ENCODE measurements at places on chromosomes 4 and X.

- DNase-seq = no peak
Observed at GRCh38 chr4:159222043-159222552, 119.2 kb downstream of the RAPGEF2 start.

- DNase-seq = no peak
Observed at GRCh38 chrX:16592194-16592770, 57.7 kb upstream of the S100G start.

DNA sequence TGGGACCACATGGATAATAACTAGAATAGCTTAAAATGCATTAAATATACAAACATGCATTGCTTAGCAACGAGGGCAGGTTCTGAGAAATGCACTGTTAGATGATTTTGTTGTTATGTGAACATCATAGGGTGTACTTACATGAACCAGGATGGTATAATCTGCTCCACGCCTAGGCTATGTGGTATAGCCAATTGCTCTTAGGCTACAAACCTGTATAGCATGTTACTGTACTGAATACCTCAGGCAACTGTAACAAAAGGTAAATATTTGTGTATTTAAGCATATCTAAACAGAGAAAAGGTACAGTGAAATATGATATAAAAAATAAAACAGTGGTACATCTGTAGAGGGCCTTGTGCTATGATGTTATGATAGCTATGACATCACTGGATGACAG is 169.2 kb upstream of the IL15 start:
- no peak for DNase-seq

GRCh38 chr4:73281396-73281795 is 22.8 kb upstream of the ANKRD17 start:
- no peak for DNase-seq

DNA sequence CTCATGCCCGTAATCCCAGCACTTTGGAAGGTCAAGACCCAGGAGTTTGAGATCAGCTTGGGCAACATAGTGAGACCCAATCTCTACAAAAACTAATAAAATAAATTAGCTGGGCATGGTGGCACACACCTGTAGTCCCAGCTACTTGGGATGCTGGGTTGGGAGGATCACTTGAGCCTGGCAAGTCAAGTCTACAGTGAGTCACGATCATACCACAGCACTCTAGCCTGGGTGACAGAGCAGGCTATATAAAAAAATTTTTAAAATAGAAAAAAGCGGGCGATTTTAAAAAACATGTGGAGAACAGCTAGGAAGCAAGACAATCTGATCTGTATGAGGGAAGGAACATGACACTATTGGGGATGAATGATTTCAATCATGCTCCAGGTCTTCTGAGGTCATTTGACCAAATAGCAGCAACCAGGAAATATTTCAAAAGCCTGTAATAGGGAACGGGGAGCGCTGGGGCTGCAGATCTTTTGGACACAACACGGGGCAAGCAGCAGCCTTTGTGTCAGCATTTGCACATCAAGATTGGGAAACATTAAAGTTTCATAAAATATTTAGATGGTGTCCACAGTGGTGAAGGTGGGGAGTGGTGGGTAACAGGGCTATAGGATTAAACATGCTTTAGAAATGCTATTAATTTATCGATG is 48.3 kb upstream of the GUCY1A1 start:
- DNase-seq = no peak

DNA sequence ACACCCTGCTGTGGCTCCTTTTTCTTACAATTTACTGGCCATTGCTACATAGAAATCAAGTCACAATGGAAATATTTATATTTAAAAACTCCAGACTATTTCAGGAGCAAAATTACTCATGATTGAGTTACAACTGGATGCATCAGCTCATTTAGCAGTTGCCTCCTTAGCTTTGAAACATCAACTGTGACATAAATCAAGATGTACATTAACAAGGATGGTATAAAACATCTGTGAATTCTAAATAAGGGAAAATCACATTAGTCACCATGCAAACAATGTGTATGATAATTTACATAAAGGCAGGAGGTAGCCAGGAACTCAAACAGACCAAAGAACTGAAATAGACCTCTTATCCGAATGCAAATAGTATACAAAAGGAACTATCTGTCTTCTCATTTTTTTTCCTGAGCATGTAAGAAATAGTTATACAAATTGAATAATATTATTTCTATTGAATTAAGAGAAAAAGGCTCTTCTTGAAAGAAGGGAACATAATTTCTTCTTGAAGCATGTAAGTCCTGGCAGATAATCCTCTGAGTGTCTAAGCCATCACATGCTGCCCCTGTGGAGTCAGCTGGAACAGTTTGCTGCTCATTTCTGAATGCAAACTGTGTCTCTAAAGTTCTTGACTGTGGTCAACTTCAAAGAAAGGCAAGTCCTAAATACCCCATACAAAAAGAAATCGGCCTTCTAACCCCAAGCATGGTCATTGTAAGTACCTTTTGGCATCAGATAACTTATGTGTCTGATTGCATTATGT is 151.2 kb downstream of the NAA11 start:
- DNase-seq = no peak

DNA sequence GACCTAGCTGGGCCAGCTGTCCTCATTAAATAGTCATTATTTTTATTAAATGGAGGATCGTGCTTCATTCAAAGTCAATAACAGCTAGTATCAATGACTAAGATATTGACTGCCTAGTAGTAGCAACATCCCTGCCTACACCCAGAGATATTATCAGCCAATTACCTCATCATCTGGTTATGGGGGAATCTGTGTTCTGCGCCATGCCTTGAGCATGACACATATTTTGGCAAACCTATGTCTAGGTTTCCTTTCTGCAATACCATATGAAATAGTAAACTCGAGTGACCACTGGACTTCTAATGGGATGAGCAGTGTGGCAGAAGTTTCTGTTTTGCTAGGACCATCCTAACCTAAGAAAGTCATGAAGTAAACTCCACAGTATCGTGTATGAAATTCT is 50.0 kb upstream of the AADAT start:
- no peak for DNase-seq

DNA sequence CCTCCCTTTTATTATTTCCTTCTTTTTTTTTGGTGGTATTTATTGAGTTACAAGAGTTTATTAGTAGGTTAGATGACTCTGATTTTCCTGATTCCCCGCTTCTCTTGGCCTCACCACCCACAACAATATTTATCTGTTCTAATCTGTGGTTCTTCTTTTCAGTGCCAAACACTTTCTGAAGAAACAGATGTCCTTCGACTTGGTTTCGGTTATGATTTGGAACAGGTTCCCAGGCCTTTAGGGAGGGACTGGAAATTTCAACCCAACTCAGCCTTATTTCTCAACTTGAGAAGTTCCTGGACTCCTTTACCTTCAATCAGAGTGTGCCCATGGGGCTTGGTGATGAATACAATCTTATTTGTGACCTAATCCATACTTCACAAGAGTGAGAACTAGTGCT is 108.1 kb downstream of the UCHL1 start:
- DNase-seq = no peak

GRCh38 chr4:170497112-170497511 is 407.4 kb upstream of the AADAT start:
- DNase-seq = no peak

GRCh38 chr4:168528131-168528949 is 31.5 kb downstream of the PALLD start:
- no peak for DNase-seq

DNA sequence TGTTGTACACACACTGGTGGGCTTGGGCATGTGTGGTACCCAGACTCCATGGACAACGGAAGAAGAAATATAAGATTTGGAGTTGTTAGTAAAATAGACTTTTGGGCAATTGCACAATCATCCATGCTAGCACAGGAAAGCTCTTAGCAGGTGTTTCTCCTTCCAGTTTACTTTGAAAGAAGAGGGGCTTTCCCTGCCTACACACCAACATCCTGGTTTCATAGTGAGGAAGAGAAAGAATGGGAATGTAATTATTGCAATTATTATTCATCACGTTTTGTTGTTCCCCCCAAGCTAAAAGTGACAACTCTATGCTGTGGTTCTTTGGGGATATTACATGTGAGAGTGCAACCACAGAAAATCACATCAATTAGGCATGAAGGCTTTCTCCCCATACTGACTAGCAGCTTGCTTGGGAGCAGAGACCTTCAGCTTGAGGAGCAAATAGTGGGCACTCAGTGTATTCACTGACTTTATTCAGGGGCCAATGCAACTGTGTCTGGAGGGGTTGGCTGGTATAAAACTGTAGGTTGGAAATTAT is 57.2 kb upstream of the PUDP start:
- DNase-seq = no peak

DNA sequence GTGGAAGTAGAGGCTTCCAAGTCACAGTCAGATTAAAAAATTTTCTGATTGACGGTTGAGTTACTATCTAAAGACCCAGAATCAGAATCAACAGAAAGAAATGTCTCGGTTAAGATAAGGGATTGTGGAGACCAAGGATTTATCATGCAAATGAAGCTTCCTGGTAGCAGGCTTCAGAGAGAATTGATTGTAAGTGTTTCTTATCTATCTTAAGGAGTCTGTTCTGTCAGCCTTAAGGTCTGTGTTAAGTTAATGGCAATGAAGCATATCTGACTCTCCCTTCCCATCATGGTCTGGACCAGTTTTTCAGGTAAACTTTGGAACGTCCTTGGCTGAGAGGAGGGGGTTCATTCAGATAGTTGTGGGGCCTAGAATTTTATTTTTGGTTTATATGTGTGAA is 780.2 kb downstream of the FAM133A start:
- DNase-seq = no peak

DNA sequence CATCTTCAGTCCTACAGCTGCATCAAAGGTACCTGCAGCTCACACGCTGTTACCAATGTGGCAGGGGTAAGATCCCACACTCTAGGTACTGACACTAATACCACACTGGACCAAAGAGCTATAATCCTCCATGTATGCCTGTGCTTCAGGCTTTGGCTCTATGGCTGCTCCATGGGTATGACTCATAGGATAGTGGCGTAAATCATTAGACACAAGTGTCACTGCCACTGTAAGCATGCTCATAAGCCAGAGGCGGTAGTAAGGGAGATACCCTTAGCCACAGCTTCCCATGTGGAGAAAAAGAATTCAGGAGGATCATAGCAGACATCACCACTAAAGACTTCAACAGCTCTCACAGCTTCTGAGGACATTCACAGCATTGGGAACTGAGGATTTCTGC is 287.5 kb downstream of the ACTRT1 start:
- DNase-seq = no peak

DNA sequence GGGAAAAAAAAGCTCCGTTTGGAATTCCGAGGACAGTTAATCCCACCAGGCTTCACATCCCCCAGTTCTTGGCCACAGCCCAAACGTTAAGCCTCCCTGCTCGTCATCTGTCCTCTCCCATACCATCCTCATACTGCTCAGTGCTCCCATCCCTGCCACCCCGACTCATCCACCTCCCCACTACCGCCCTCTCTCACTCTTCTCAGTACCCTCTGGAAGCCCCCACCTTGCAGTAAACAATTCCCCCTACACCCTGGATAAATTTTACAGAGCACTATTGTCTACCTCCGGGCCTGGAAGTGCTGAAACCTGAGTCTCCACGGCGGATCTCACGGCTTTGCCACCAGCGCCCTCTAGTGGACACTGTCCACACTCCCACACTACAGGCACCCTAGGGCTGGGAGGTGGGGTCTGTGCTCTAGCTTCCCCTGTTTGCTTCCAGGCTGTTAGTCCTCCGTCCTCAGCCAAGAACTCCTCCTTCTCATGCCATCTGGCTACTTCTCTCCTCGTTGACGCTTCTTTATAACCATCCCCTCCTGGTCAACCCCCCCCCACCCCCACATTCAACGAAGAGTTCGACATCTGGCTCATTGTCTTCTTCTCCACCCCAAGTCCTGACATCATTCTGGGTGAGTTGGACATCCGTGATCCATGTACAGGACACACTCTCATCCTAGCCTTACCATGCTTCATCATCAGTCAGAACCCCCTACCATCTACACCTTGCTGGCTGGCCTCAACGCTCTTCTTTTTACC is 54.5 kb downstream of the RTL9 start:
- DNase-seq = peak; percentile 43

DNA sequence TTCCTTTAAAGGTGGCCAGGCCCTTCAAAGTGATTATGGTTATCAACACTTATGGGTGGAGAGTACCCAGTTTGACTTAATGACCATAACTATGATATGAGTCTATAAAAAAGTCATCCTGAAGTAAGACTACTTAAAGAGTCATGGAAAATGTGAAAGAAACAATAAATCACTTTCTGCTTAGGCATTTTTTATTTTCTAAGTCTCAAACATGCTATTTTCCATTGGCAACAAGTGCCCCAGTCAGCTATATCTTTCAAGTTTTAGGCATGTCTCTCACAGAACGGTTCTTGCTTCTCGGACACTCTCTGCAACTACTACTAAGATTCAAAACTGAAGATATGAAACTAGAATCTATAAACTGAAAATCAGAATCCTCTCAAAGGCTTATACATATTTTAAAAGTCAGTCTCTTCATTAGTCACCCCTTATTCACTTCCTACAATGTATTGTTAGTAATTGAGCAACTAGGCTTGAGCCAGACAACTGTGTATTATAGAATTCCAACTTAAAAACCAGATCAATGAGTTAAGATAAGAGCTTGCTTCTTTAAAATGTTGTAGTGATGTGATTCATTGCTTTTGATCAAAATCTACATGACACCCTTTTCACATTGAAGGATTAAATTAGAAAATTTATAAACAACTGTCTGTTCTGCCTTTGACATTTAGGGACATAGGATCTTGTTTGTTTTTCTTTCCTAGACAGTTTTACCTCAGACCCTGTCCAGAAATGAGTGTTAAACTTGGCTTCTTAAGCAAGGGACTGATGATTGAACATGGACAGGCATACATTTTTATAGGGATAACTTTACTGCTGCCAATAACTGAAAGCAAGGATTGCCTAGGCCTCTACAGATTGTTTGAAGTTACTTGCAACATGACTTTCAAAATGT is 2.9 kb downstream of the ANTXR2 start:
- peak; percentile 75 for DNase-seq

DNA sequence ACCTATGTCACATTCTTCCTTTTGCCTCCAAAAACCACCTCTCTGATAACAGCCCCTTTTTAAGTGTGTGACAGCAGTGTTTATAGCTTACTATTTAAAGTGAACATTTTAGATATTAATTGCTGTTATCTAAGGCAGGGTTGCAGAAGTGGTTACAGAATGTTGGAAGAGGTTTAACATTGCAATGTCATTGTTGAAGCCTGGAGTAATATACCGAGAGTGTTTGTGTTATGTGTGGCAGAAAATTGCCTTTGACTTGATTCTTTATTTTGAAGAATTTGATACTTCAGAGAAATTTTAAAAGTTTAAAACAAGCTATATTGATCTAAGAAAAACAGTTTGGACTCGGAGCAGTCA is 37.1 kb downstream of the SMARCAD1 start:
- no peak for DNase-seq

DNA sequence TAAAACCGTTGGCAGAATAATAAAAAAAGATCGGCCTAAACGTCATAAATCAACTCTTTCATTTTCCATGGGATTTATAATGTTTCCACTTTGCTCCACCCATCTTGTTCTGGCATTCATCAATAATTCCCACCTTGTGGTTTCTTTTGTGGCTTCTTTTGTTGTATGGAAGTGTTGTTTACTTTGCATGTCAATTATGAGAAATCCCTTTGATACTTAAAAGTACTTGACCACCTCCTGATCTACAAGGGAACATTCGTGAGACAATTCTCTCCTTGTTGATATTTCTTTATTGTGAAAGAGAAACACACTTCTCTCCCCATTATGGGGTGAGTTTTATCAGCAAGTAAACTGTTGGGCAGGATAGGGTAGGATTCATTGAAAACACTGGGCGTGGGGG is 2.8 kb downstream of the AMELX start:
- DNase-seq = no peak

GRCh38 chr4:122577189-122577553 is 43.7 kb downstream of the IL21 start:
- DNase-seq = no peak

Data from CD4-positive, alpha-beta T cell treated with Interleukin-4 for 4 hours (primary cell).